K562 (cell line): ENCODE measurements at places on chromosomes 7 and 10. TPM values are rescaled to one million over a fixed set of nuclear protein-coding genes. Genes with fewer than 3 reads are reported as not detected.

DNA sequence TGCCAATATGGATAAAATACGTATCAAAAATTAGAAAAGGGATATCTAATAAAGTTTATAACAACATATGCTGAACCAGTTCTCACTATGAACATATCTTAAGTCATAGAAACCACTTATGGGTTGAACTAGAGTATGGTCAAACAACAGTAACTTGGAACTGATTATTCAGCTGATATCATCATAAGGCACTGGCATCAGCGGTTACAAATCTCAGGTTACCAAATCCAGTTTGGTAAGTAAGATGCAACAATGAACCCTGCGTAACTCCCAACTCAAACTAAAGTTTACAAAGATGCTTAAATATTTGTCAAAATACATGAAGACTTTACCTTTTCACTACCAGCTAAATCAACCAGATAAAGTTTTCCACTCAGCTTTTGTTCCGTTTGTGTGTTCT is 19.3 kb downstream of the KIF5B start:
- no peak overlapping the region for H3K4me3 ChIP-seq
- DNase-seq = no peak
- H3K27me3 ChIP-seq = no peaks in the 10 kb centered on the region
- H3K4me1 ChIP-seq = no peaks in the 10 kb centered on the region
- H3K36me3 ChIP-seq = peaks cover 89% of the 10 kb centered on the region

GRCh38 chr7:11591055-11591633 is 240.9 kb downstream of the THSD7A start:
- H3K4me1 ChIP-seq = no peaks in the 10 kb centered on the region
- no peak for DNase-seq
- no peak overlapping the region for H3K27ac ChIP-seq

DNA sequence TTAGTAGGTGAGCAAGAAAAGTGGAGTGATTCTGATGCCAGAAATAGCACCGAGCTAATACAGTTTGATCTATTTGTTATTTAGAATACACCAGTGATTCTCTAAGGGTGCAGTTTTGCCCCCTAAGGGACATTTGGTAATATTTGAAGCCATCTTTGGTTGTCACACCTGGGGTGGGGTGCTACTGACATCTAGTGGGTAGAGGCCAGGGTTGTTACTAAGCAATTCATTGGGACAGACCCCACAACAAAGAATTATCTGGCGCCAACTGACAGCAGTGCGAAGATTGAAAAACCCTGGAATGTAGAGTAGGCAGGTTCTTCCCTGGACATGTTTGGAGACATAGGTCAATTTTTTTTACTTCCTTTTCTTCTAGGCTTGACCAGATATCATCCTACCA is 14.6 kb downstream of the PALS2 start:
- H3K27ac ChIP-seq = no peak overlapping the region
- H3K4me1 ChIP-seq = 0 out of 2 replicates have a peak, but pooled peaks cover 2% of the 10 kb centered on the region
- H3K4me3 ChIP-seq = no peak overlapping the region
- 0 out of 3 replicates have a peak, but pooled peaks cover 2% of the 10 kb centered on the region for H3K36me3 ChIP-seq
- H3K27me3 ChIP-seq = no peaks in the 10 kb centered on the region

DNA sequence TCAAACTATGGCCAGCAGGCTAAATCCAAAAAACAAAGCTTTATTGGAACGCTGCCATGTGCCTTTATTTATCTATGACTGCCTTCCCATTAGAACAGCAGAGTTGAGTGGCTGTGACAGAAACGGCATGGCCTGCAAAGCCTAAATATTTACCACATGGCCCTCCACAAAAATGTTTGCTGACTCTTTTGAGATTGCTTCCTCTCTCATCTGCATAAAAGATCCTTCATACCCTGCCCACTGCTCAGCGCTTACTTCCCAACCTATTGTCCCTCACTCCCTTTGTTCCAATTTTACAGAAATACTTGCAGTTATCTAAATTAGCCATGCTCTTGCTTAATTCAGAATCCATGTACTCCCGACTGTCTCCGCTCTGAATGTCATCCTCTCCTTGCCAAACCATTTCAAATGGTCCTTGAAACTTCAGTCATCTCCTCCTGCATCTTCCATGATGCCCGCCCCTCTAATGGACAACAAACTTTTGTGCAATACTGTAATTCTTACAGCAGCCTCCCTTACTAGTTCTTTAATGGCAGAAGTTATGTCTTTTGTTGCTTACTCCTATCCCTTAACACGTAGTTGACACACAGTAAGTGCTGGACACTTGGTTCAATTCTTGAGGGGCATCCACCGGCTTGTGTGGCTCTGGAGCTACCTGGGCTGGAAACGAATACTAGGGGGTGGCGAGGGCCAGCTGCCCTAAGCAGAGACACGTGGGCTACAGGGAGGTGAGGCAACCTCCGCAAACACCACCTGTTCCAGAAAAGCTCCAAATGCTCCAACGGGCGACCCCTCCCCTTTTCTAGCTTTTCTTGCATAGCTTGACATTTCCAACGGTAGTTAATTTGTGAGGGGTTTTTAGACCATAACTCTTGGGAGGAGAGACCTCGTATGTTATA is 832 bp downstream of the XRCC2 start:
- peak overlapping the region; percentile 88 for H3K27ac ChIP-seq
- peaks cover 33% of the 10 kb centered on the region for H3K36me3 ChIP-seq
- peaks cover 9% of the 10 kb centered on the region; the same call in 2 of the 3 replicates for H3K4me1 ChIP-seq
- peak; percentile 56 for DNase-seq
- peak overlapping the region; percentile 77 for H3K4me3 ChIP-seq
- H3K27me3 ChIP-seq = no peaks in the 10 kb centered on the region

DNA sequence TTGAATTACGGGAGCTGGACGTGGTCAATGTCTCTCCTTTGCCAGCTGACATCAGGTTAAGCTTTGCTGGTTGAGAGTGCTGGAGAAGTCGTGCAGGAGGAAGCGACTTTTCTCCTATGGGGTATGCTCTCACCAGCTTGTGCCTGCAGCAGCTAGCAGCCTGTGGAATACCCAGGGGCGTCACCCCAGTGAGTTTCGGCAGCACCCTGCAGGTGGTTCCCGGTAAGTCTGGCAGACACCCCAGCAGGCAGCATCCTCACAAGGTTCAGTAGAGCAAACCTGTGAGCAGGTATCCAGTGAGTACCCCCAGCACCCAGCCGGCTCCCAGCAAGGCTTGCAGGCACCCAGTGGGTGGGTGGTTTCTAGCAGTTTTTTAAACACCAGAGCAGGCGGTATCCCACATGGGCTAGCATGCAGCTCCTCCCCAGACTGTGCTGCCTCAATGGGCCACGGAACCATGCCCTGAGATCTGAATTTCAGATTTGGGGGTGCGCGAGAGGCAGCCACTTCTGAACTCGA is 74.8 kb upstream of the SVIL start:
- H3K27me3 ChIP-seq = no peaks in the 10 kb centered on the region; the same call in 2 of the 3 replicates
- H3K27ac ChIP-seq = no peak overlapping the region
- H3K4me3 ChIP-seq = no peak overlapping the region
- no peaks in the 10 kb centered on the region for H3K4me1 ChIP-seq
- DNase-seq = no peak
- H3K36me3 ChIP-seq = no peaks in the 10 kb centered on the region

DNA sequence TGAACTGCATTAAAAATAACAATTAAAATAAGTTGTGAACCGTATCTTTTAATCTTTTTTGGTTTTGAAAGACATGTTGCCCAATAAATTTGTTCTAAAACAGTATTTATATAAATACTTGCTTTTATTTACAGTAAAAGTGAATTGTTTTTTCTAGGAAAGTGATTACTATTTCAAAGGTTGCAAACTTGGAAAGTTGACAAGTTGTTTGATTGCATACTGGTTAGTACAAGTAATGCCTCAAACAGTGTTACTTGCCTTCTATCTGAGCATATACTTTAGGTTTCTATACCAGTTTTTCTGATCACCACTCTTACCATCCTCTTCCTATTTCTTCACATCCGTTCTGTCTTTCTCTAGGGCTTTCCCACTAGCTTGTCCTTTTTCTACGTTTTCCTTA is 212.6 kb downstream of the FOXP2 start:
- H3K4me1 ChIP-seq = no peaks in the 10 kb centered on the region
- no peak for DNase-seq
- no peaks in the 10 kb centered on the region for H3K27me3 ChIP-seq
- no peaks in the 10 kb centered on the region for H3K36me3 ChIP-seq
- H3K27ac ChIP-seq = no peak overlapping the region
- H3K4me3 ChIP-seq = no peak overlapping the region

GRCh38 chr10:80855348-80855971 is 317.8 kb downstream of the SH2D4B start:
- H3K36me3 ChIP-seq = no peaks in the 10 kb centered on the region
- H3K4me1 ChIP-seq = no peaks in the 10 kb centered on the region
- DNase-seq = peak; percentile 41
- no peak overlapping the region for H3K4me3 ChIP-seq
- H3K27ac ChIP-seq = no peak overlapping the region

GRCh38 chr10:2476218-2476811 is 591.0 kb upstream of the PFKP start:
- H3K4me1 ChIP-seq = no peaks in the 10 kb centered on the region
- no peaks in the 10 kb centered on the region for H3K27me3 ChIP-seq
- DNase-seq = no peak
- no peaks in the 10 kb centered on the region for H3K36me3 ChIP-seq
- no peak overlapping the region for H3K27ac ChIP-seq

DNA sequence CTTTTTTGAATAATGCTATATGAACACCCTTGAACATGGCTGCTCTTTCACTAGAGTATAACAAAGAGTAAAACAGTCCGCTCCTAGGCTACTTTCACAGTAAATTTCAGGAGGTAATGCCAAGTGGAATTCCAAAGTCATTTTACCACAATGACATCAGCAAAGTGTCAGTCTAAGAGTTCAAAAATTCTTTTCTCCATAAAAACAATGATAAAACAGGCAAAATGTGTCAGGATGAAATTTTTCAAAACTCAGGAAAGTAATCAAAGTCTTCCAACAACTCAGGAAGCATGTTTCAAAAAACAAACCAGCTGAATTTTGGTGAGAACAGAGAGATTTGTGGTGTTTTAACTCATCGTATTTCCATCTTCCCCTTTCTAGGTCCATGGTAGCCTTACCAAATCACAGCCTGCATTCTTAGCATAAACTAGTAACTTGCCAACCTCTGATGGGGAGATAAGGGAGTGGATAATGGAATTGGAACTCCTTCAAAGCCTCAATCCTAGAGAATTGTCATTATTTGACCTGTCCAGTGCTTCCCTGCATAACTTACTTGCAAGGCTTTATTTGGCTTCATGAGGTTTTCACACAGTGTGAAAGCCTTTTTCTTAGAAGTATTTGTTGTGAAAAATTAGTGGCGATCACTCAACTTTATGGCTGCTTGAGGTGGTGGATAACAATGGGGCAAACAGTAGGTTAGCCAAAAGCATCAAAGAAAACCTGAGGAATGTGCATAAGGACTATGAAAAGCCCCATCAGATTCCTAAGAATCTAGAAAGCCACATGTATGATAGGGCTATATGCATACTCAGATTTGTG is 302.7 kb downstream of the HDAC9 start:
- no peak for DNase-seq
- no peaks in the 10 kb centered on the region for H3K4me1 ChIP-seq
- no peaks in the 10 kb centered on the region for H3K27me3 ChIP-seq
- no peak overlapping the region for H3K4me3 ChIP-seq
- no peak overlapping the region for H3K27ac ChIP-seq

- H3K4me3 ChIP-seq = no peak overlapping the region
- no peak overlapping the region for H3K27ac ChIP-seq
- H3K36me3 ChIP-seq = no peaks in the 10 kb centered on the region
- H3K27me3 ChIP-seq = peaks cover 63% of the 10 kb centered on the region
- H3K4me1 ChIP-seq = no peaks in the 10 kb centered on the region
Measured at GRCh38 chr10:133048266-133048665, 39.5 kb upstream of the ADGRA1 start.

DNA sequence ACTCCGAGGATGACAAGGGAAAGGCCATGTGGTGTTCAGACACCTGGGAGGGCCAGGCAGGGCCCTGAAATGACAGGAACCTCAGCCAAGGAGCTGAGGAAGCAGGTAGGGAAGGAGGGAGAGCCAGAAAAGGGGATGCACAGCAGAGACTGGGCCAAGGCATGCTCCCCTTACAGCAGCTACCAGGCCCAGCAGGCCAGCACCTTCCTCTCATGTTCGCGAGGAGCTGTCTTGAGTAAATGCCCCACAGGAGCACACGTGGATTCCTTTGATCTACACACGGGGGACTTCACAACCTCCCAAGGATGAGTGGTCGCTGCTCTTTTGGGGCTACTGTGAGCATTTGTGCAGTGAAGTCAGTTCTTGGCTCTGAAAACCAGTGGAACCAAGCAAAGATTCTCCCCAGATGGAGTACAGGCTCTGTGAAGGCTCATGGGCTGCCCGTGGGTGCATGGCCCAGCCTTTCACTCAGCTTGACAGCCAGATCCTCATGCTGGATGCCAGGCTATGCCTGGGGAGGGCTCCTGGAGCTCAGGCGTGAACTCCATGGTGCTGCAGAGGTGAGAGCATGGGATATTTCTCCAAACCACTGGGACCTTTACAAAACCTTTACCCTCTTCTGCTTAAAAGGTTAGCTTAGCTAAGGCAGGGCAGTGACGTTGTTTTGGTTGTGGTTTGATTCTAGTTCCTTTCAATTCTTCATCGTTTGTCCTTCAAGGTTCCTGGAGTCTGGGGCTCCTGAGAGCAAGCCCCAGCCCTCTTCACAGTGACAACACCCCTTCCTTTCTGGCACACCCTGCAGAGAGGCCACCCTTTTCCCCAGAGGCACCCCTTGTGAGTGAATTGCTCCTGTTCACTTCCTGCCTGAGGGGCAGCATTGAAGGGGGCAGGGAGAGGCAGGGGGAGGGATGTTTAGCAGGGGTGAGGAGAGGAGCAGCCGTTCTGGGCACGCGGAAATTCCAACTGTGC is 74.2 kb upstream of the ZPBP start:
- H3K27me3 ChIP-seq = peaks cover 5% of the 10 kb centered on the region
- H3K27ac ChIP-seq = no peak overlapping the region
- H3K4me1 ChIP-seq = no peaks in the 10 kb centered on the region
- no peak overlapping the region for H3K4me3 ChIP-seq

GRCh38 chr10:132227851-132228390 is 41.2 kb downstream of the DPYSL4 start:
- no peaks in the 10 kb centered on the region for H3K36me3 ChIP-seq
- no peaks in the 10 kb centered on the region for H3K27me3 ChIP-seq
- DNase-seq = no peak
- H3K4me3 ChIP-seq = no peak overlapping the region
- H3K4me1 ChIP-seq = no peaks in the 10 kb centered on the region

FRMPD2 gene
- polyA plus RNA-seq = 0.12 and 0.19 TPM in 2 replicates

RTKN2 gene
- polyA plus RNA-seq = 0.05 and 0.35 TPM in 2 replicates

ELMO1 gene
- polyA plus RNA-seq = 3.8 and 6.8 TPM in 2 replicates

LIPA gene
- polyA plus RNA-seq = 0.12 TPM in 1 of 2 replicates, not detected in the other

SRRM3 gene
- 0.43 and 0.46 TPM in 2 replicates for polyA plus RNA-seq
